ENCODE measurements at places on chromosomes 12 and 14.

DNA sequence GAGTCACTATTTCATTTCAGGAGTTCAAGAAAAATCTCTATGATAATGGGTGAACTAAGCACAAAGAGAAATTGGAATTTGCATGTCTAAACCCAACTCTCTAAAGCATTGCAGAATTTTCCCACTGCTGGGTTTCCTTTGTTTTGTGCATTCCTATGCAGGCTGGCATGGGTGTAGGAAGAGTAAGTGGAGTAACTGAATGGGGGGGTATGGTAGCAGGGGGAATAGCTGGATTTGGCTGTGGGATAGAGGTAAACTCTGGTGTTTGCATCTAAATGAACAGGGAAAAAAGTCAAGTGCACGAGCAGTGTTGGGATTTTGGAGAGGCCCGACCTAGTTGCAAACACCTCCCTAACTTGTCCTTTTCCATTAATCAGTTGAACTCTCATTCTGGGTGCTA is 159.1 kb downstream of the ANO4 start:
- no peak for DNase-seq

GRCh38 chr12:59070322-59070933 is 150.1 kb upstream of the LRIG3 start:
- no peak for DNase-seq

DNA sequence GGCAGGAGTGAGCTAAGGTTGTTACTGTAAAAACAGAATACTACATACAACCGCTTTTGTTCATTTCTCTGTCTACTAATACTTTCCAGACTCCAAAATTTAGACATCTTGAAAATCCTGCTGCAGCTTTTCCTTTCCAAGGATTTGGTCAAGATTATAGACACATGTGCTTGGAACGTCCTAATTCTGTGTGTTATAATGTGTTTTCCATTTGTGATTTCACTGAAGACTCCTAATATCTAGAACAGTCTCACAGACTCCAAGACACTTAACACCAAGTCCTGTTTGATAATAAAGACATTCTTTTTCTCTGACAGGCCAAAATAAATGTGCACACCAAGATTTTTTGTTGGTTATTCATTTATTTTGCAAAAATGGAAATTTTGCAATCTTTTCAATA is 41.8 kb upstream of the TMTC2 start:
- DNase-seq = no peak

- DNase-seq = no peak
These were observed 139.7 kb upstream of the TBX3 start for GRCh38 chr12:114823724-114824123.

DNA sequence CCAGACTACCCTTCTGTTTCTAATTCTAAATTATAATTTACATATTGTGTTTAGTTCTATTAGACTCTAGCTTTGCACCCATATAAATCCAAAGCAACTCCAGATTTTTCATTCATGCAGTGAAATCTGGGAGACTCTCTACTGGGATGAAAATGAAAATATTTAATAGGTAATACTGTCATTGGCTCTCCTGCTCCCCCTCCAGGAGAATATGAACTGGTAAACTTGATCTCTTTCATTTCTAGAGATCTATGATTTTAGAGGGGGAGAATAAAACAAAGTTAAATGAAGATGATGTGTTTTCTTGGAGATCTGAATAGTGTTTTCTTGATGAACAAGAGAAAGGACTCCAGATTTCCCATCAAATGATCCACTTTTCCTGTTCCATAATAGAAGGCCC is 104.3 kb upstream of the TMCC3 start:
- no peak for DNase-seq

GRCh38 chr14:69313176-69313575 is 53.2 kb downstream of the GALNT16 start:
- DNase-seq = peak; percentile 22

DNA sequence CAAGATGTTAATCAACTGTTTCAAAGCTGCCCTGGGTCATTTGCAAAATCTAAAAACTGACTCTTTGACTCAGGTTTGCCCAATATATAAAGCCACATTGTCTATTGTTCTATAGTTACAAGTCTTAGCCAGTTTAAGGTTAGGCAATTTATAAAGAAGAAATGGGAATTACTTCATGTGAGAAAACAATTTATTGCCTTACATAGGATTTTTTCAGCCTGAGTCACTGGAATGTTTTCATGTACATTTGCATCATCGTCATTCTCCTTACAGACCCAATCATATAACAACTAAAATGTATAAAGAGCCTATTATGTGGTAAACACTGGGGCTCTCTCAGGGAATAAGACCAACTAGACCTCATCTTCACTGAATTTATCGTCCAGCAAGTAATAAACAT is 100.3 kb upstream of the PLEKHG7 start:
- DNase-seq = no peak

DNA sequence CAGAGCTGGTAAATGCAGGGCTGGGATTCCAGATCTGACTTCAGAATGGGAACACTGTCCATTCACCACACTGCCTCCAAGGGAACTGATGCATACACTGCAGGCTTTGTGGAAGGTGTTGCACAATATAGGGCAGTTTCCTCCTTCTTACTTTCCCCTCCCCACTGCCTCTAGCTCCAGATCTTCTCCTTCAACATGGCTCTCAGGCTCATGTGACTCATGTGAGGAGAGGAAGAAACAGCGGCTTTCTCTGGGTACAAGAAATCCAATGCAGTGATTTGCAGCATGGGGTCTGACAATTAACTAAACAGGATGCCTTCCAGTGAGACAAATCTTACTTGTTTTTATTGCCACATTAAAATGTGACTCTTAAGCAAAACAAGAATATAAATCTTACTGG is 447.6 kb upstream of the CCDC196 start:
- DNase-seq = no peak

GRCh38 chr12:2137711-2138110 is 84.9 kb downstream of the CACNA1C start:
- DNase-seq = no peak

DNA sequence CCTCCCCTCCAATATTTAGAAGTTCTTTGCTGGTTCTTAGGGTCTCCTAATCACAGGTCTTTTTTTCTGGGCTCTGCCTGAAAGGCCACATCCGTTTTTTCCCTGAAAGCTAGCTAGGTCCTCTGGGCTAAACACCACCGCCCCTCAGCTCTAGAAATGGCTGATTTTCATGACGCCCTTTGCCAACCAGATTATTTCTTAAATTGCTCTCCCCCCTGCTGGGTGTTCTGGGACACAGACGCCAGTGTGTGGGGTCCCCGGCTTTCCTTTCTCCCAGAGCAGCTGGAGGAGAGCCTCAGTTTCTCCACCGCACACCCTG is 45.3 kb upstream of the ATP23 start:
- no peak for DNase-seq

DNA sequence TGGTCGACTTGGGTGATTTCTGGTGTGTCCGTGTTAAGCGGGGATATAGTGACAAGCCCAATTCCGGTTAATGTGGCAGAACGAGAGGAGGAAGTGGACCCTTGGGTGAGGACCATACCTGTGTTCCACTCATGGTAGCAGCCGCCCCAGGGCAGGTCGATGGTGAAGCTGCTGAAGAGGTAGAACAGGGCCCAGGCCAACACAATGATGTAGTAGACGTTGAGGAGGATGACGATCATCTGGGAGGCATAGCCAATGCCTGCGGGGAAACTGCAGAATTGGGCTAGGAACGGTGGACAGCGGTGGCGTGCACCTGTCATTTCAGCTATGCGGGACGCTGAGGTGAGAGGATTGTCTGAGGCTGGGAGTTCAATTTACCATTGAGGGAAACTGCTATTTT is 20.1 kb downstream of the SLC6A13 start:
- peak; percentile 2 for DNase-seq

- no peak for DNase-seq
These were observed 41.9 kb downstream of the ATP23 start for GRCh38 chr12:57983146-57983857.
